ENCODE measurements at places on chromosomes 4 and X.

- DNase-seq = no peak
Observed at GRCh38 chr4:73575660-73576059, 44.6 kb downstream of the RASSF6 start.

GRCh38 chr4:11470438-11471045 lies 41.8 kb upstream of the HS3ST1 start:
- no peak for DNase-seq

DNA sequence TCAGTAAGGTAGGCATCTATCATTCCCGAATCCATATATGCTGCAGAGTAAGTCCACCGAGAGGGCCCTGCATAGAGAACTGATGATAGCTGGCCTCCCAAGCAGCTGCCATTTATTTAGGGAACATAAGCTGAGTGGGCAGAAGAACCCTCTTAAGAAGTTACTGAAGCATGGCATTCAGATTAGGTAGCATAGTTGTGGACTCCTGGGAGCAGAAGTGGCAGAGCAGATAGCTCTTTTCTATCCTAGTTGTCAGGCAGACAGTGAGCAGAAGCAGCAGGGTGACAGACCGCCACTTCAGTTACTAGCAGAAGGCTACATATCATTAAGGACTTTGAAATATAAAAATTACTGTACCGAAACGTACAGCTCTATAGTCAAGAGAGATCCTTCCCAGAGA lies 454.7 kb downstream of the PPP4R3C start:
- no peak for DNase-seq

DNA sequence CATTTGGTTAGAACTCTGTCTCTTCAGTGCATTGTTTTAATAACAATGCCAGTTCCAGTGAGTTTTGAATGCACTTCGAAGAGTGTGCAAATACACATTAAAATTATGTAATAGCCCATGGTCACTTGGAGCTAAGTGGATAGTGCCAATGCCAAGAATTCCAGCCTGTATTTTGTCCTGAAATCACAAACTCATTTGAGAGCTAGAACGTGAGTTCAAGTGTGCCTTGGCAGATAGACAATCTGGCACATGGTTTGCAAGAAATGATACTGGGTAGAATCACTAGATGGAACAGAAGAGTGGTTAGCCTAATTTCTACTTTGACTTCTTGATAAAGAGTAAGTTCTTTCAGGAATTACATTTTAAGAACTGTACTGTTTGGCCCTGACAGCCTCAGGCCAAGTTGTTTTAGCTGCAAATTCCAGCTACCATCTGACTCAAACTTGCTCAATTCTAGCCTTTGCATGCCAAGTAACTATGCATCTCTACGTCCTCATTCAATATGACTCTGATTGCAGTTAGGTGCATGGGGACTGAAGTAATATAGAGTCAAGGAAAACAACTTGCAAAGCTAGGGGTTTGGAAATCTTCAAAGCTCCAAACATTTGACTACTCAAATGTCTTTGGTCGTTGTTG lies 131.9 kb upstream of the SMIM31 start:
- no peak for DNase-seq

GRCh38 chr4:6116696-6117285 lies 83.6 kb downstream of the JAKMIP1 start:
- no peak for DNase-seq

- DNase-seq = no peak
Observed at GRCh38 chrX:9542761-9543111, 77.9 kb downstream of the TBL1X start.

DNA sequence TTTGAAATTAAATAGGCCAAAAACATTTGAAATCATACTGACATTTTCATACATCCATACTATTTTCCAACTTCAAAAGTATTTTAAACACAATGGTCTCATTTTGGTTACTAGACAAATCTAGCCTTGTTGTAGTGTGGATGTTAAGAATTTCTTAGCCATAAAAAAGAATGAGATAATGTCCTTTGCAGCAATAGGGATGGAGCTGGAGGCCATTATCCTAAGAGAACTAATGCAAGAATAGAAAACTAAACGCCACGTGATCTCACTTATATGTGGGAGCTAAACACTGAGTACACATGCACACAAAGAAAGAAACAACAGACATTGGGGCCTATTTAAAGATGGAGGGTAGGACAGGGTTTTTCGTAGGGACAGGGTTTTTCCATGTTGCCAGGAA lies 153.8 kb downstream of the CCSER1 start:
- no peak for DNase-seq

DNA sequence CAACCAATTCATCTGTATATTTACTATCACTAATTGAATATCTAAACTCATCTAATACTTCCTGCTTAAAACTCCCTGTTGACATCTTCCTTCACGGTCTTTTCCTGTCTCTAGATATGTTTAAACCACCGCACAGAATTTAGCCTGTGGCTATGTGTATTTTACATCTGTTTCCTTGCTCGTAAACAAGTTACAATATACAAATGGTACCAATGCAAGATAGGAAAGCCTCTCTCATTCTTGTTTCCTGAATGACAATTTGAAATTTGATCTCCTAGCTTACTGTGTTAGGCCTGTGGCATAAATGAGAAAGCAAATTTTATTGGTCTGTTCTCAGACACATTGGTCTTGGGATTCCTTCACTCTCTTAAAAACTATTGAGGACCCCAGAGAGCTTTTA lies 89.7 kb upstream of the PCDH7 start:
- DNase-seq = no peak

GRCh38 chr4:111562826-111563225 lies 582.4 kb upstream of the FAM241A start:
- DNase-seq = no peak

DNA sequence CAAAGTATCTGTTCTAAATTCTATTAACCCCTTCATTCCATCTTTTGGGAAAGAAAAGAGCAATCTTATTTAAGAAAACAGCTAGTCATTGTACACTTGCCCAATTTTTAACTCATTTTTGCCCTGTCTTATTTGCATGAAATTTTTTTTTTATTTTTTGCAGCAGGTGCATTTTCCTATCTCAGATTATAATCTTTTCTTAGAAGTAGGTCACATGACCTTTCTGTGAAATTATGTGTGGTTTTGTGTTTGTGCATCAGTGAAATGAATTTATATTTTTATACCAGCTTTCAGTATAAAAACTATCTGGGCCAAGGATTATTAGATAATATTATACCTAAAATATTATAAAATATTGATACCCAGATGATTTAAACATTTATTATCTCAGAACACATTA lies 145.6 kb downstream of the INPP4B start:
- DNase-seq = no peak

- no peak for DNase-seq
Observed at GRCh38 chr4:69214716-69215115, at the start of gene UGT2B11. UGT2B11 (minus strand) TSS chr4:69214748; CDS start chr4:69214722, 26 bp downstream.

DNA sequence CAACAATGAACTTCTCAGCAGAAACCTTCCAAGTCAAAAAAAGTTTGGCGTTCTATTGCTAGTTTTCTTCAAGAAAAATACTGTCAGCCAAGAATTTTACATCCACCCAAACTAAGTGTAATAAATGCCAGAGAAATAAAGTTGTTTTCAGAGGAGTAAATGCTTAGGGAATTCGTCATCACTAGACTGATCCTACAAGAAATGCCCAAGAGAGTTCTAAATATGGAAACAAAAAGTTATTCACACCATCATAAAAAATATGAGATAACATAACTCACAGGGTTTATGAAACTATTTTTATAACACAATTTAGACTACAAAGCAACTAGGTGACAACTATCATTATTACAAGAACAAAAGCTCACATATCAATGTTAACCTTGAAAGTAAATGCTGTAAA lies 259.5 kb upstream of the GABRA2 start:
- DNase-seq = no peak

DNA sequence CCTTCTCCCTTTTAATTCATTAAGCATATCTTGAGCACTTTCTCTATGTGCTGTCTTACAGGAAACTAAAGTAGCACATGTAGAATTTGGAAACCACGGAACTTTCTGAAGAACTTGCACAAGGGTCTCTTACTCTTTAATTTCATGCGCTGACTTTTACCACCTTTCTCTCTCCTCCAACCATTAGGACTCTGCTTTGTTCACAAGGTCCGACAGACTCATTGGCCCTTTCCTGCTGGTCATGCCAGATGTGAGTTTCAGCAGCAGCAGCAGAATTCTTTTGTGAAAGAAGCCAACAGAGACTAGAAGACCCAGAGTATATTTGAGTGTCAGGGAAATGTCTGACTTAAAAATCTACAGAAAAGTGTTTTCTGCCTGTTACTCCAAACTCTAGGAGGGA lies 207.1 kb downstream of the GUCY2F start:
- DNase-seq = no peak
